ENCODE measurements at places on chromosomes 3 and 15.

DNA sequence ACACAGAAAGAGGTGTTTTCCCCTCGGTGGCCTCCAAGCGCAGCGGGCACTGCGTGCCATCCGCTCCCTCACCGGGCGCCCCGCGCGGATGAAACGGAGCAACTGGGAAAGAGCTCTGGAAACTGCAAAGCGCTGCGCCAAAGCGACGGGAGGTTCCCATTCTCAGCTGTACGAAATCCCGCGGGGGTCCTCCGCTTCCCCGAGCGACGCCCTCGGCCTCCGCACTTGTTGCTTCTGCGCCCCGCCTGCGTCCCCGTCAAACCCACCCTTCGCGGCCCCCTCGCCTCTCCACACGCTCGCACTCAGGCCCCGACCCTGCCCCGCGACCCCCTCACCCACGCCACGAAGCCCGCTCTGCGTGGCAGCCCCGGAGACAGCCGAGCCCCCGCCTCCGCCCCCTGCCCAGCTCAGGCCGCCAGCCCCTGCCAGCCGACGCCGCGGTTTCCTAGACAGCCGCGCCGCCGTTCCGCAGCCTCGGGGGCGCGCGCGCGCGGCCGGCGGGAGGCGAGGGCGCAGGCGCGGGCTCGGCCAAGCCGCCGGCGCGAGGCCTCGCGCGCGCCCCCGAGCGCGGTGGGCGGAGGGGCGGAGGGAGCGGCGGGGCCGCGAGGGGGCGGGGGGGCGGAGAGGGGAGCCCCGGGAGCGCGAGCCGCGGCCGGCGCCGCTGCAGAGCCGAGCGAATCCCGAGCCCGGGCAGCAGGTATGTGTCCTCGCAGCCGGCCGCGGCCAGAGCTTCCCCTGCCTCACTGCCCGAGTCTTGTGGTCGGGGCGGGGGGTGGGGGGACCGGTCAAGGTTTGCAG is at the start of gene TMEM266:
Gene TMEM266, plus strand, starts transcription at position 666 of the 798 bp plus-strand sequence. CDS start 74,279 bp downstream, outside the sequence.
- peak; percentile 41 for DNase-seq

DNA sequence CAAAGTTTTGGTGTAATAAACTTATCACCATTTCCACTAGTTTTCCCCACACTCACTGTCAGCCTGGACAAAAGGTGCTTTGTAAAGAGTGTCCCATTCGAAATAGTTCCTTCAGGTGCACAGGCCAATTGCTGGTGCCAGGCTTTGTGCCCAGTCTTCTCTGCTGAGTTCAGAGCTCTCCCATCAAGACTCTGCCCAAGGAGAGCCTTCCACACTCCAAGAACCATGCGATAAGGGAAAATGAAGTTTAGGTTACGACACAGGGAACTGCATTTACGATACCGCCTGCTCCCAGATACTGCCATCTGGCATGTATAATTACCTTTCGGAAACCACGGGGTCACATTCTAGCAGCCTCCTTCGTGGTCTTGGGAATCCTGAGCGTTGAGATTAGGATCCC is 379.6 kb downstream of the MECOM start:
- peak; percentile 75 for DNase-seq

DNA sequence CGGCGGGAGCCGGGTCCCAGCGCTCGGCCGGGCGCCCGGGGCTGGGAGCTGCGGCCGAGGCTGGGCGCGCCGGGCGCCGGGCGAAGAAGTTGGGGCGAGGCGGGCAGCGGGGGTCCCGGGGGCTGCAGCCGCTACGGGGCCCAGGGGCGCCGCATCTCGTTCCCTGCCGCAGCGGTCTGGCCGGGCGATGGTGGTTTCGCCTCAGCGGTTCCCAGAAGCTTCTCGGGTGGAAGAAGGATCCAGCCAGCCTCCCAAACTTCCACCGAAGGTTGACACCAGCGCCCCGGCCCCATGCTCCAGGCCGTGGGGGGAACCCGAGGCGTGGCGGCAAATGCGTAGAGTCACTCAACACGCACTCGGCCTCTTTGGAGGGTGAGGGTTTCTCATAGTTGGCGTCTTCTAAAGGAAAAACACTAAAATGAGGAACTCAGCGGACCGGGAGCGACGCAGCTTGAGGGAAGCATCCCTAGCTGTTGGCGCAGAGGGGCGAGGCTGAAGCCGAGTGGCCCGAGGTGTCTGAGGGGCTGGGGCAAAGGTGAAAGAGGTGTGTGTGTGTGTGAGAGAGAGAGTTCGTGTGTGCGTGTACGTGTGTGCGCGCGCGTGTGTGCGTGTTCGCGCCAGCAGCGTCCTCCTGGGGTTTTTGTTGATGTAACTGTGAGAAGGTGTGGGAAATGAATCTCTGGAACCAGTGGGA is 940 bp downstream of the BOC start:
- DNase-seq, result peak; percentile 34

DNA sequence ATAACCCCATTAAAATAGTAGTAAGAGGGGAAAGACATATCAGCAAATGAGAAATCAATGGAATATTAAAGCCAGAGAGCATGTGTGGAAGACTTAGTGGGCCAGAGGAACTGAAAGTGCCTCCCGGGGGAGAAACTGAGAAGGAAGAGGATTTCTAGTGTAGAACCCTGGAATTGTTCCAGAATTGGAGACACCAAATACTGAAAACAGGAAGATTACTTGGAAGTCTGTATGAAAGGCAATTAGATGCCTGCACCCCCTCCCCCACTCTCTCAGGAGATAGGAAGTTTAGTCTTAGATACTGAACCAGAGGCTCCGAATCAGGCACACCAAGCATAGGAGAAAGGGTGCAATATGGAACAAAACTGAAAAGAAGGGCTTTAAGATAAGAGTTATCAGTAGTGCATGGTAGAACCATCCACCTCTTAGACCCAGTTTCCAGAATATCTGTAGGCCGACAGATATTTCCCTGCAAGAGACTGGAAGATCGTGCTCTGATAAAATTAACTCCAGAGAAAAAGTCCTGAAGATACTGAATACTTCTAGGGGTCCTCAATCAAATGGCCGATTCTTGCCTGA is 32.4 kb downstream of the KLHL18 start:
- peak; percentile 5 for DNase-seq

DNA sequence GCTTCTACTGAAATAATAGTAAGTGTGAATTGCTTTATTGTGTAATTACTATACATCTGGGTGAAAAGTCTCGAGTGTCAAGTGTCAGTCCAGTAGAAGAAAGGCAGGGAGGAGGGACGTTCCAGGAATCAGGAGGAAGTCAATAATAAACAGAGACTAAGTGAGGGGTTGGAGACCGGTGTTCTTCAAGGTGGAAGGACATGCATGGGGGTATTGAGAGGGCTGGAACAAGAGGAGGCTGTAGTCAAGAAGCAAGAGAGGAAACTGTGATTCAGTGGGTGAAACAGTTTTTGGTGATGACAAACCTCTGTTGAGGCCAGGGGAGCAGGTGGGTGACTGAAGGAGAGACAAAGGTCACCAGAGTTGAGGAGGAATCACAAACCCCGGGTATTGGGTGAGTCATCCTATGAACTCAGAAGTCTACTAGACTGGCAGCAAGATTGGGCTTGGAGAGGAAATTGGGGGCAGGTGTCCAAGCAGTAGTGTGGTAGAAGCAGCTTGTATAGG is 11.6 kb upstream of the SCAMP5 start:
- no peak for DNase-seq

DNA sequence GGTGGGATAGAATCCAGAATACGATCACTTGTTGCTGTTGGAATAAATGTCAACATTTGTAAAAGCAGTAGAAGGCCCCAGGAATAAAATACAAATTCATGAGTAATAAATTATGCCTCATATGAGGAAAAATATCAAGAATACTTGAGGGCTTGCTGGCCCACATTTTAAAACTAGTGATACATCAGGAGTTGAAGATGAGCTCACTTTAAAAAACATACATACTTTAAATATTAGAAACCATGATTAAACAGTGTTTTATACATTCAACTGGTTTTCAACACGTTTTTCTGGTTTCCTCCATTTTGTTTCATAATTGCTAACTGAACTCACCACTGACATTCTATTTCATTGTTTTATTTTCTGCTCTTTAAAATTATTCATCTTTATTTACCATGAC is 141.4 kb downstream of the TFG start:
- DNase-seq, result no peak

- no peak for DNase-seq
Observed at GRCh38 chr3:42148982-42149432, 57.9 kb downstream of the TRAK1 start.

GRCh38 chr3:23696842-23697241 is 108.9 kb upstream of the UBE2E1 start:
- DNase-seq, result peak; percentile 6

DNA sequence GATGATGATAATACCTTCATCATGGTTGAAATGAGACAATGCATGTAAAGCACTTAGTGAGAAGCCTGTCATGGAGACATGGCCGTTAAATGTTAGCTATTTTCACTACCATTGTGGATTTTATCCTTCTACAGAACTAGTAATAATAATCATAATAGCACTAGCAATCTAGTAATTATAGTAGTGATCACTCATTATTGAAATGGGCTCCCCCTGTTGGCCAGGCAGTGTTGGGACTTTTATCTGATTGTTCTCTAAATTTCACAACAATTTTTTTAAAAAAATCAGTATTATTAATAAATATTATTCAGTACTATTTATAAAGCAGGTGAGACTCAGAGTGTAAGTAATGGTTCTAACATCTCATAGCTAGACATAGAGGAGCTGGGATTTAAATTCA is 396.3 kb downstream of the IL5RA start:
- no peak for DNase-seq

- DNase-seq, result no peak
Observed at GRCh38 chr3:116994351-116994879, 284.8 kb downstream of the TUSC7 start.

GRCh38 chr3:154098376-154098775 is 22.8 kb upstream of the ARHGEF26 start:
- no peak for DNase-seq

DNA sequence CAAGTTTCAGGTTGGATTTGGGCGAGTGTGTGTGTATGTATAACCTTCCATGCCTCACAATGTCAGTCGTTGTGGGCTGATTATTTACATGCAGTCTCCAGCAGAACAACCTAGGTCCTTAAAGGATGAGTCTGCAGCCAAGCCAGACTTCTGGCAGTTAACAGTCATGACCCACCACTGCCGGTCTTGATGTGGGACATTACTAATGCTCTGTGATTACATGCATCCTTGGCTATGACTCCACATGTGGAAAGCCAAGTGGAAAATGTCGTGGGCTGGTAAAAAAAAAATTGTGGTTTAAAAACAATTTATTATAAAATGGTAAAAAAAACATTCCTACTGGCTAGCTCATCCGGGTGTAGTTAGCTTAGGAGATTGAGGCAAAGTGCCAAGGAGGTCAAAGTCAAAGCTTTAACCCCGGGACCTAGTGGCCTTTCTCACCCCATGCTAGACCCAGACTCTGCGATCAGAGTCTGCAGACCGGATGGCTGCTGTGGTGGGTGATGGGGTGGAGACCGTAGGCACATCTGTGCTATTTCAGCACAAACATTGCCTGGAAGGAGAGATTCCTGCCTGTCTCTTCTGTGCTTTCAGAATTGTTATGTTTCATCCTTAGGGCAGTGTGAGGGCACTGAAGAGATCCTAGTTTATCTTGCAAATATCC is 6.8 kb downstream of the RARRES1 start:
- no peak for DNase-seq

DNA sequence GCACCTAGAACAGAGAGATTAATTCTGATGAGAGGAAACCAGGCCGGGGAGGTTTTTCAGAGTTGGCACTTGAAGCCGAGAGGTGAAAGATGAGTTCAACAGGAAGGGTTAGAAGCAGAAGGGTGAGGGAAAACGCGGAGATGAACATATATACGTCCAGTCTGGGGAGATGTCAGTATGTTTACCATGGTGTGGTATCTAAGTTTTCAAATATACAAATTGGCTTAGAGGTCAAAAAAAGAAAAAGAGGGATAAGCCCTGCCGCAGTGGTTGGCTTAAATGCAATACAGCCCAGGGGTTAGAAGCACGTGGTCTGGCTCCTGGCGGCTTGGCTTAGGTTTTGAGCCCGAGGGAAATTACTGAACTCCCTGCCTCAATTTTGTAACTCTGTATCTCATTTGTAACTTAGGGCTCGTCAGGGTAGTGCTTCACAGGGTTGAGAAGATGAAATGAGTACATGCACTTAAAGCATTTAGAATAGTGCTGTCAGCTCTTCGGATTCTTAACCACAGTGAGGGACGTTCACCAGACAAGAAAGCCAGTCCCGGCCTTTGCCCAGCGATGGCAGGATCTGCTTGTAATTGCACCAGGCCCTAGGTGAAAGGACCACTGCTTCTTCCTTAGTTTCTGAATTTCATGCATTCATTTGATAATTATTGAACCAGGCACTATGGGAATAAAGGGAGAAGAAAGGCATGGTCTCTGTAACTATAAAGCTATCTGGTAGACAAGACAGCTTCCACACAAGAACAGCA is 6.4 kb downstream of the HES1 start:
- no peak for DNase-seq

- no peak for DNase-seq
Observed at GRCh38 chr15:80585544-80586018, 109.5 kb upstream of the ABHD17C start.

DNA sequence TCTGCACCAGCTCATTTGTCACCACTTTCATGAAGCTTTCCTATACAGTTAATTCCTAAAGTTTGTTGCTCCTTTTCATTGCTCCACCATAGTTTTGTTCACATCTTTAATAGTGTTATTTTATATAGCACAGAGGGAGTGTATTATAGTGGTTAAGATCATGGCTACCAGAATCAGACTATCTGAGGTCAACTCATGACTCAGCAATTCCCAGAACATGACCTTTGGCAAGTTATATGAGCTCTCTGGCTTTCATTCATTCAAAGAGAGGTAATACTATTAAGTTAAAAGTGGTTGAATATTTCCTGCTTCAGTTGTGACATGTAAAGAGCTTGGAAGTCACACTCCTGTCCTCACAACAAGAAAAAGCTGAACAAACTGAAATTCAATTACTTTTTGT is 1073.5 kb downstream of the NAALADL2 start:
- DNase-seq, result no peak

GRCh38 chr3:8997151-8997550 is 33.9 kb upstream of the RAD18 start:
- DNase-seq, result no peak

DNA sequence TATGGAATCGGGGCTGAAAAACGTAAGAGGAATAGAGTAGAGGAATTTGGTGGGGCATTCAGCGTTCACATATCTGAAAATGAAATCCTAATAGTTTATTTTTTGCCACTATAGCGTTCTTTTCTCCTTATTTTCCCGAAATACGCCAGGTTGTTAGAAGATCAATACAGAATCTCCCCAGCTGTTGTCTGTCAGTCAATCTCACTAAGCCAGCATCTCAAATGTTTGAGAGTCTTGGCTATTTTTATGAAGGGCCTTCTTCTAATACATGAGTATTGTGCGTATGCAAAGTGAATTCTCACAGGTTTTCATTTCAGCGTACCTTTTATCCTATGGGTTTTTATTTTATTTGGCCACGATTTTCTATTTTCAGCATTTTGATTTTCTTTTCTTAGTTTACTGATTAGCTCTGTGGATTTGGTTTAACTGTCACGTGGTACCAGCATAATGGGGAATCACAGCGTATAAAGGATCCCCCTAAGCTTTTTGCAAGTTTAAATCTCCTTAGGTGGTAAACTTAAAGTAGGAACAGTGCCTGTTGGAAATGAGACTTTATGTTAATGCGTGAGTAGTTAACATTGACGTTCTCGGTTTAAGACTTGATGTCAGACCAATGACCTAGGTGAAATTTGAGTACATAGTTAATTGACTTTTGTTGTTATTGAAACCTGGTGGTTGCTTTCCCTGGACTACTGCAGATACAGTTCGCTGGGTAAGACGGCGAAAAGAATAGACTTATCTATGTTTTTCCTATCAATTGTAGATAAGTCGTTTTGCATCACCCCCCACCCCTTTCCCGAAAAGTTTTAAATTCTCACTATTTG is 1.3 kb downstream of the FXR1 start:
- no peak for DNase-seq
